ENCODE measurements at places on chromosomes 1 and 21.

DNA sequence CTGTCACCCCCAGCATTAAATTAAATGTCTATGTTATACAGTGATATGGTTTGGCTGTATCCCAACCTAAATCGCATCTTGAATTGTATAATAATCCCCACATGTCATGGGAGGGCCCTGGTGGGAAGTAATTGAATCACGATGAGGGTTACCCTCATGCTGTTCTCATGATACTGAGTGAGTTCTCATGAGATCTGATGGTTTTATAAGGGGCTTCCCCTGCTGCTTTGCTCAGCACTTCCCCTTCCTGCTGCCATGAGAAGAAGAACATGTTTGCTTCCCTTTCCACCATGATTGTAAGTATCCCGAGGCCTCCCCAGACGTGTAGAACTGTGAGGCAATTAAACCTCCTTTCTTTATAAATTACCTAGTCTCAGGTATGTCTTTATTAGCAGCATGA, 445.7 kb downstream of the MRPL39 start:
- DNase-seq, result no peak

- no peak for DNase-seq
Observed at GRCh38 chr1:33242652-33243051, 13.6 kb upstream of the ZNF362 start.

GRCh38 chr1:155522069-155522468, 40.5 kb downstream of the ASH1L start:
- DNase-seq, result no peak

- no peak for DNase-seq
Observed at GRCh38 chr1:69312055-69312732, 255.5 kb upstream of the LRRC7 start.

- no peak for DNase-seq
Observed at GRCh38 chr1:27118440-27118689, 36.6 kb downstream of the SLC9A1 start.

- no peak for DNase-seq
Observed at GRCh38 chr1:56572334-56573050, 6.9 kb downstream of the PLPP3 start.

DNA sequence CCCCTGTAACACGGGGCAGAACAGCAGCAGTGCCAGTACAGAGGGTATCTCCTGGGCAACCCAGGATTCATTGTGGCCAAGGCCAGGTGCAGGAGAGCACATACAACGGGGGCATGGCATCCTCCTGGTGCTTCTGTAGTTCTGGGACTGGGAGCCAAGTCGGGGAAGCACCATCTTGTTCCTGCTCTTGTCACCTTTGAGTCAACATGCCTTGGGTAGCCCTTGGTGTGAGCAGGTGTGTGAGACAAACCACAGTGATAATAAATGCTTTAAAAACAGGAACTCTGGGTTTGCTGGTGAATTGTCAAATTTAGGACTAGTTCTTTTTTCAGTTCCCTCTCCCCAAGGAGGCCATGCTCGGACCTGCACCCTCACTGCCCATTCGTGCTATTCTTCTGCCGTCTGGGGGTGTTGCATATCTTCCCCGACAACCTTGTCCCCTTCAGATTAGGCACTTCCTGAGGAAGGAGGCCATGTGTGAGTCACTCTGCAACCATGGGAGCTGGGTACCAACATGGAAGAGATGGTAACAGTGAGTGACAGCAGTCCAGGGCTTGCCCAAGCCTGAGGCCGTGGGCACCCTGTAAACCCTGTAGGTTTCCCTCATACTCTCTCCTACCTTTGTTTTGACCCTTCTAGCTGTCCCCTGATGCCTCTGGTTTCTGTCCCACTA, 150.2 kb downstream of the GRIK3 start:
- no peak for DNase-seq

- no peak for DNase-seq
Observed at GRCh38 chr1:209383907-209384709, 199.4 kb upstream of the CAMK1G start.

- DNase-seq, result no peak
Observed at GRCh38 chr1:58596631-58597052, 19.6 kb upstream of the TACSTD2 start.

DNA sequence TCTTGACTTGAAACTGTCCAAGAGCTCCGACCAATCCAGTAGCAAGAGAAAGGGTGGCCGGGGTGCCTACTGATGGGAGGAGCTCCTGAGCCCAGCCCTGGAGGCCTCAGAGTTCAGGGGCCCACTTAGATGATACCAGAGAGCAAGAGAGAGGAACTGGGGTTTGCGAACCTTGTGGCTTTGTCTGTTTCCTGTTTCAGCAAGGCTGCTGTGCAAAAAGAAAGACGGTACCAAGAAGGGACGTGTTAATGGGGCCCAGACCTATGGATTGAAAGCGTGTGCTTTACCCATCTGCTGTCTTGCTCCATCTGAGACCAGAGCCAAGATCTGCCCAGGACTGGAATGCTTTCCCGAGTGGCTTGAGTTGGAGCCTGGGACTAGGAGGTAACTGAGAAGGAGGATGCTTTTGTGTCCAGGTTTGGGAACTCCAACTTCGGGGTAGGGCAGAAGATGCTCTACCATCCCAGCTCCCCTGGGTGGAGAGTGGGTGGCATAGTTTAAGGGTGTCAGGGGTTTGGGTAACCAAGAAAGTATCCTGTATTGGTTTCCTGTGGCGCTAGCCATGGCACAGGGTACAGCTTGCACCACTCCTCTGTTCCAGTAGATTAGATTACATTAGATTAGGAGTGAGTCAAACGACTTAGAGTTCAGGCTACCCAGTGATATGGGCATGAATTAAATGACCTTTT, at the start of gene TRAF3IP3:
Gene TRAF3IP3 (plus strand): TSS at position 128 of the 689 bp plus-strand sequence. CDS start 3,987 bp downstream, outside the sequence.
- DNase-seq, result peak; percentile 82

GRCh38 chr1:158035014-158035413, 41.6 kb downstream of the KIRREL1 start:
- no peak for DNase-seq

DNA sequence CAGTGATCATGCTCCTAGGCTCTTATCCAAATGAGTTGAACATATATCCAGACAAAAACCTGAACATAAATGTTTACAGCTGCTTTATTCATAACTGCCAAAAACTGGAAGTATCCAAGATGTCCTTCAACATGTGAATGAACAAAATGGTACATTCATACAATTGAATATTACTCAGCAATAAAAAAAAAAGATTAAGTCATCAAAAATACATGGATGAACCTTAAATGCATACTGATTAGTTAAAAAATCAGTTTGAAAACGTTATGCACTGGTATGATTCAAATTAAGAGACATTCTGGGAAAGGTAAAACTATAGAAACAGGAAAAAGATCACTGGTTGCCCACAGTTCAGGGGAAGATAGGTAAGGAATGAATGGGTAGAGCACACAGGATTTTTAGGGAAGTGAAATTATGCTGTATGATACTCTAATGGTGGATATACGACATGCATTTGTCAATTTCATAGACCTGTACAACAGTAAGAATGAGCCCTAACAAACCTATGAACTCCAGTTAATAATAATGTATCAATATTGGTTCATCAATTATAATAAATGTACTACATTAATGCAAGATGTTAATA, 3.1 kb downstream of the LRRC40 start:
- DNase-seq, result no peak

- no peak for DNase-seq
Observed at GRCh38 chr1:79875187-79875586, 868.7 kb upstream of the ADGRL4 start.

- no peak for DNase-seq
Observed at GRCh38 chr1:92709738-92710137, 75.2 kb downstream of the EVI5 start.

GRCh38 chr1:157844089-157844830, 2.7 kb upstream of the CD5L start:
- DNase-seq, result no peak

GRCh38 chr1:16393570-16394521, 26.8 kb downstream of the SZRD1 start:
- DNase-seq, result no peak

DNA sequence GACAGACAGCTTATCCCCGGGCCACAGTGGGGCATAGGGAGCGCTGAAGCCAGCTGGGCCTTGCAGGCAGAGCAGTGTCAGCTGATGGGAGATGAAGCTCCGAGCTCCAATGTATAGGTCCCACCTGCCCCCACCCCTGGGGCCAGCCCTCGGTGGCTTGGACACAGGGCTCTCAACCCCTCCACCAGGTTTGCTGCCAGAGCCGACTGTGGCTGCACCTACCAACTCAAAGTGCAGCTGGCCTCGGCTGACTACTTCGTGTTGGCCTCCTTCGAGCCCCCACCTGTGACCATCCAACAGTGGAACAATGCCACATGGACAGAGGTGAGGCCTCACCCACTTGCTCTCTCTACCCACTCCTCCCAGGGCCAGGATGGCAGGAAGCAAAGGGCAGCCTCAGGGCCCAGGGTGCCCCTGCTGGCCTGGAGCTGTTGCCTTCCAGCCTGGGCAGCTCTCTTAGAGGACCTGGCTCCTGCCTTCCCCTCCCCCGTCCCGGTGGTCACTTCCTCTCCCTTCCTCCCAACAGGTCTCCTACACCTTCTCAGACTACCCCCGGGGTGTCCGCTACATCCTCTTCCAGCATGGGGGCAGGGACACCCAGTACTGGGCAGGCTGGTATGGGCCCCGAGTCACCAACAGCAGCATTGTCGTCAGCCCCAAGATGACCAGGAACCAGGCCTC, 7.7 kb downstream of the MAD2L2 start:
- DNase-seq, result no peak

DNA sequence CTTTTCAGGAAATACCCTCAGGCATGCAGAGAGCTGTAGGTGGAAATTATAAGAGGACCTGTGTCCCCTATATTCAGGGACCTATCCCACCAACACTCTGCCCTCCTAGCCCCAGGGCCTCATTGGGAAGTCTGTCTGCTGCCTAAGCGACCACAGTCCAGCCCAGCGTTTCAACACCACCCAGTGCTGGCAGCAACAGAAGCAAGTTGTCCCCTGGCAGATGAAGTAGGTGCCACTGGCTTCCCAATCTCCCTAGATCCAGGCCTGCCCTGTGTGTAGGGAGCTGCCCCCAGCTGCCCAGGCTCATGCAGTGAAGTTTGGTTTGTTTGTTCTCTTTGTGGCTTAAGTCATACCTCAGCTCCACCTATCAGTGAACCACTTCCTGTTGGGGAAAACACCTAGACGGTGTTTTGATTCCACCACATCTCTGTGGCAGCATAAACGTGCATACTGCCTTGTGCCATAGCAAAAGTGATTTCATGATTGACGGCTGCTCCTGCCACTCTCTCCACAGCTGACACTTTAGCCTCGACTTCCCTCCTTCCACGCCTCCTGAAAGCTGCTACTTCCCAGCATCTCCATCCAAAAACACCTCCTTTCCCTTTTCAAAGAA, 8.1 kb upstream of the LEFTY1 start:
- peak; percentile 68 for DNase-seq

DNA sequence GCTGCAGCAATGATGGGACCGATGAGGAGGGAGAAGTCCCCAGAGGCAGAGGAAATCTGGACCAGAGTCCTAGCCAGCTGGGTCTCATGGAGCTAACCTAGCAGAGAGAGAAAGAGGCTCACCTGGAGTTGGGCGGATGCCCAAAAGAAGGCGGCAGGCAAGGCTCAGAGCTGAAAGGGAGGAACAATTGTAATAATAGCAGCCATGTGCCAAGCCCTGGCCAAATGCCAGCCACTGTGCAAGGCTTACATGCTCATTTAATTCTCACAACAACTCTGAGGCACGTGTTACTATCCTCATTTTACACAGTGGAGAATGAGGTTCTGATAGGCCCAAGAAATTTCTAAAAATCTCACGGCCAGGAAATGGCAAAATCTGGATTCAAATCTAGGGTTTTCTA, 50.0 kb upstream of the ZNF648 start:
- no peak for DNase-seq

DNA sequence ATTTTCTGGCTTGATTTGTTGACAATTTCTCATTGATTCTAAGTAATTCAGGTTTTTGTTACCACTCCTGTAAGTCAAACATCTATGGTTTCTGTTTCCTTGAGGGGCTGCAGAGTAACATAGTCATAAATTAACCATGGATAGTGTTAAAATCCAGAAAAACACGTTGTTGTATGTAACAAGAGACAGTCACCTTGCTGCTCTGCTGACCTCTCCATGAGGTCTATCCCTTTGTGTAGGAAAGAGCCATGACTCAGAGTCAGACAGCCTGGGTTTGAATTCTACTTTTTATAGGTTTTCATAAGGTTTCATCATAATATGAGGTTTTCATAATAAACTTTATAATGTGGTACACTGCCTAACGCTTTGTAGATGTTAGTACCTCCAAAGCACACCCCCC, 27.6 kb upstream of the NBL1 start:
- DNase-seq, result no peak

DNA sequence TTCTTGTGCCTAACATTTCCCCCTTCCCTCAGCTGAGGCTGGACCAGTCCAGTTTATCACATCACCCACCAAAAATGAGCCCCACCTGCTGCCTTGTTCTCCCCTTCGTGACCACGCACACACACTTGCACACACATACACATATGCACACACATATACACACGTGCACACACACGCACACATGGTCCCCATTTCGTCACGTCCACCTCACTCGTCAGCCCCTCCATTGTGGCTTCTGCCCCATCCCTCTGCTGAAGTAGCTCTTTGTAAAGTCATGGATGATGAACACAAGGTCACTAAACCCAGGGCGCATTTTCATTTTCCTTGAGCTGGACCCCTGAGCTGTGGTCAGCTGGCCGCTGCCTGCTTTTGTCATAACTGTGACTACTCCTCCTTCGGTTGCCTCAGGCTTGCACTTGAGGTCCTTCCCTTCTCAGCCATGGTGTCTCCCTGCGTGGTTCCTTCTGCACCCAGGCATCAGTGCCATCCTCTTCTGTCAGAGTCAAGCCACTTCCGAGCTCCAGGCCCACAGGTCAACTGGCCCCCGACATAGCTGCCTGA, 93.8 kb downstream of the SYT2 start:
- no peak for DNase-seq

GRCh38 chr1:38779491-38779890, 80.1 kb downstream of the RRAGC start:
- DNase-seq, result no peak

- DNase-seq, result no peak
Observed at GRCh38 chr1:40692429-40692895, 958 bp downstream of the NFYC start.

DNA sequence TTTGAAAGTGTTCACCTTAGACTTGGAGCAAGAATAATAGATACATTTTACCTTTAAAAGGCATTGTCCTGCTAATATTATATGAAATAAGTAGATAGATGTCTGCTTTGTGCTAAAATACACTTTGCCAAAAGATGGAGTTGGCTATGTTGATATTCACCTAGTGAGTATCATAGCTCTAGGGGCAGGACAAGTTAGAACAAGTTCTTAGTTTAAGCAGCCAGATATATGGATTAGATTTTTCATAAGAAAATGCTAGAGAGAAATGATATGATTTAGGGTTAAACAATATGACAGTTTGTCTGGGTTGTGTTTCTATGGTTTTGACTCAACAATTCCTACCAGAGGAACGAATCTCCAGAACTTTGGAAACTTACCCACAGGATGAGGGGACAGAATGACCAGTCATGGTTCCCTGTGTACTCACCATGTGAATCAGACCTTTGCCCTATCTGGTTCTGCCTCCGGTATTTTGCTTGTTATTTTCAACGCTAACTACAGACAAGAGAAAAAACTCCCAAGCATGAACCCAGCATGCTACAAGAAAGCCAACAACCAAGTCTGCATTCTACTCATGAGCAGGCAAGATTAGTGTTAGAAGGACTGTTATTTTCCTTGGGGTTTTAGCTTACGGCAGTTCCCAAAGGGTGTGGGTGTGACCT, 1.7 kb downstream of the F5 start:
- no peak for DNase-seq

All from stimulated activated CD8-positive, alpha-beta memory T cell treated with anti-CD3 and anti-CD28 coated beads, Interleukin-4, amount 100 ng/mL, for 48 hours (primary cell).